ENCODE measurements at places on chromosomes 13 and 19.

- DNase-seq = peak; percentile 73
Measured at GRCh38 chr13:74026753-74027152, 107.5 kb downstream of the KLF12 start.

DNA sequence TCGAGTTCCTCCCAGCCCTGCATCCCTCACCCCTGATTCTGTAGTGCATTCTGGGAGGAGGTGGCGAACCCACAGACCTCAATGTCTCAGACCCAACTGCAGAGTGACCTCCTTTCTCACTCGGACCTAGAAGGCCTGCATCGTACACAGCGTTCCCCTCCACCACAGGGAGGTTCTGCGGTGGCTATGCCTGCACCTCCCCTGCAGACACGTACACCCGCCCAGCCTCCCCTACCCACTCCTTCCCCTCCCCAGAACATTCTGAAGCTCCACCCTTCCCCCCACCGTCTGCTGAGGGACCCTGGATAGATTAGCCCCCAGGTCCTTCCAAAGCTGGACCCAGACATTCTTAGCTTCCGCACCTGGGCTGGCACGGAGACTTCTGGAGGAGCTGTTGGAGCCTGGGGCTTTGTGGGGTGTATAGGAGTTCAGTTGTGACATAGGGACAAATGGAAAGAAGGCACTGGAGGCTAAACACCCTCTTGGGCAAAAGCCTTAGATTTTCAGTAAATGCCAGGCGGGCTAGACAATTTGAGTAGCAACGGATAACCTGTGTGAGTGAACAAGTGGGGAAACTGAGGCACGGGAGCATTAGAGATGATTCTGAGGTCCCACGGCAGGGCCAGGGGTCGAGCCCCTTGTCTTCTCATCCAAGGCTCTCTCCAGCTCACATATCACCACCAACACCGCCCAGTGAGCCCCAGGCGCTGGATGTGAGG, 420 bp upstream of the FSD1 start:
- no peak for DNase-seq

DNA sequence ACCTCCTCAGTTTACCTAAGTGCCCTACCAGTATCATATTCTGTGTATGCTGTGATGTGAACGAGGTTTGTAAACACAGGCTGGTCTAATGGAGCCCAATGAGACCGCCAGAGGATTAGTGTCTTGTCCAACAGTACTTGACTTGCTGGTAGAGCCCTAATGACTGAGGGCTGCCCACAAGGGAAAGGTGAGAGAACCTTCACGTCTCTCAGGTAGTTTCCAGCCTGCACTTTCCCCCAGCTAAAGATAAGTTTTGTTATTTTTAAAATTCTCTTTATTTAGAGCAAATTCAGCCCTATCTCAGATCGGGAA, 498 bp upstream of the RBM26 start:
- no peak for DNase-seq

DNA sequence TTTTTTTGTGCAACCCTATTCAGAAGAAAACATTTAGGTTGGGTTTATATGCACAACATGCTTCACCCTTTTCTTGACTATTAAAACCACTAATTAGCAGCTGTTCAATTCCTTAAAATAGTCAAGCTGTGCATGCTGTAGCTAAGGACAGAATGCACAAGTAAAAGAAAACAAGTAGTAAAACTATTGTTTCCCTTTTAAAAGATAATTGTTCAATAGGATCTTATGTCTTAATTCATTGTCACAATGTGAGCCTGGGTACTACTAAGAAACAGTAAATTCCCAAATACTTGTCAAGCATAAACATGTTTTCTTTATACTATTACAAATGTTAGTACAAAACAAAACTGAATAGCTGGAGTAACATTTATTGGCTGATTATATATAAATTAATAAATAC, 32.6 kb upstream of the MIR17HG start:
- DNase-seq = no peak

GRCh38 chr13:50805805-50806204, 37.7 kb downstream of the DLEU7 start:
- DNase-seq = no peak

- no peak for DNase-seq
Measured at GRCh38 chr19:31500197-31500830, 151.1 kb upstream of the TSHZ3 start.

DNA sequence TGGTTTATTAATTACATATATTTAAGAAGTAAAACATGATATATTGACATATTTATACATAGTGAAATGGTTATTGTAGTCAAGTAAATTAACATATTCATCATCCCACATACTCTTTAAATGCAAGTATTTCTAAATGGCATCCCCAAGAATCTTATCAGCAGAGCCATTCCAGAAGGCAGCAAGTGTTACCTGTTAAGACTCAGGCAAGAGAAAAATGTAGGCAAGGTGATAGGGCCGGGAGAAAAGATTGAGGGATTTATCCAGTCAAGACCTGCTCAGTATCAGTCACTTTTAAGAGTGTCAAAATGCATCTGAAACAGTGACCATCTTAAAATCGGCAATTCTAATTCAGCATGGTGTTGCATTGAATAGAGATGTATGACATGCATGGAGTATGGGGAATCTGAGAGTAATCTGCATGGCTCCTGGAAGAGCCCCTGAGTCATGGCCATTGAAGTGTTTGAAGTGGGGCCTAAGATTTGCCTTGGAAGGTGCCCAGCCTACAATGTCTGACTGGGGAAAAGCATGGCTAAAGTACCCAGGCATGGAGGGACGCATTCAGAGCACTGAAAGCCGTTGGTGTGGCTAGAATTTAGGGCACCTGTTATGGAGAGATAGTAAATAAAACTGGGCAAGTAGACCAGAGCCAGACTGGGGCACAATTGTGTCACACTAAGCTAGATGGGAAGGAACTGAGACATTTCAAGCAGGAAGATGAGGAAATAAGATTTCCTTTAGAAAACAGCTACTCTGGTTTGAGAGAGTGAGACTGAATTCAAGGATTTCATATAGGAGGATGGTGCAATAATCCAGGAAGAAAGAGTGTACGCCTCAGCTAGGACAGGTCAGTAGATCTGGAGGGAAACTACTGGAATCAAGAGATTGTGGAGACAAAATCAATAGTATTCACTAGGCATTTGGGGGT, 25.0 kb upstream of the C1QTNF9B start:
- DNase-seq = no peak

DNA sequence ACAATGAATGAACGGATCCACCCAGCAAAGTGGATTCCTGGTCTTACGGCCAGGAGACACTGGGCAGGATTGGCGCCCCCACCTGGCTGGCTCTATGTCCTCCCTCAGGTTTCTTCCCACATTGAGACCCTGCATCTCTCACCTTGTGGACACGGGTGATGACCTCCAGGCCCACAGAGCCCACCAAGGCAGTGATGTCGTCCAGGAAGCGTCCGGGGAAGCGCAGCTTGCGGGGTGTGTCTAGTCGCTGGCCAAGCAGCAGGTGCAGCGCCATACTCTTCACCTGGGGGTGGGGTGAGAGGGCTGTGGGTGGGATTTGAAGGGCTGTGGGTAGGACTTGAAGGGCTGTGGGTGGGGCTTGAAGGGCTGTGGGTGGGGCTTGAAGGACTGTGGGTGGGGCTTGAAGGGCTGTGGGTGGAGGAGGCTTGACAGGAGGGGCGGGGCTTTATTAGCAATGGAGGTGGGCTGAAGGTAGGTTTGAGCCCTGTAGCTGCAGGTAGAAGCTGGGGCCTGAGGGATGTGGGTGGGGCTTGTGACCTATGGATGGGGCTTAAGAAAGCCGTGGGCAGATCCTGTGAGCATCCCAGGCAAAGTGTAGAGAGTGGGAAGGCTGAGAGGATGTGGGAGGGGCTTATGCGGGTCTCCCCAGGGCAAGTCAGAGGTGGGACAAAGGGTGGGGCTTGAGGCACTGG, 12.1 kb upstream of the ANGPTL8 start:
- DNase-seq = peak; percentile 54

GRCh38 chr19:3441089-3441985, 39.0 kb downstream of the SMIM24 start:
- no peak for DNase-seq

- DNase-seq = no peak
Measured at GRCh38 chr13:34833562-34834182, 108.4 kb upstream of the NBEA start.

DNA sequence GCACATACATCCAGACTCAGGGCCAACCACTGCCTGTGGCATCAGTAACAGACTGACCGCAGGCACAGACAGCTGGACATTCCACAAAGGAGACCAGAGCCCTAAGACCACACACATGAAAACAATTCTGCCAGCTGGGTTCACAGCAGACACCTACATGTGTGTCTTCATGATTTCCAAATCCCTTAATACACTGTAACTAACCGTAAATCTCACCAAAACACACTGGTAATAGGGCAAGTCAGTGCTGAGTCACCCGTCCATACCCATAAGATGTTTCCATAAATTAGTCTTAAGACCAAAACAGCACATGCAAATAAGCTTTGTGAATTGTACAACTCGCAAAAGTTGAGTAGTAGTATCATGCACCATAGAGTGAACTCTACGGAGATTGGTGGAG, 65.4 kb downstream of the TUBGCP3 start:
- no peak for DNase-seq
